Skin of body (tissue), 3 donors: ENCODE measurements at places on chromosomes 3 and 15.

DNA sequence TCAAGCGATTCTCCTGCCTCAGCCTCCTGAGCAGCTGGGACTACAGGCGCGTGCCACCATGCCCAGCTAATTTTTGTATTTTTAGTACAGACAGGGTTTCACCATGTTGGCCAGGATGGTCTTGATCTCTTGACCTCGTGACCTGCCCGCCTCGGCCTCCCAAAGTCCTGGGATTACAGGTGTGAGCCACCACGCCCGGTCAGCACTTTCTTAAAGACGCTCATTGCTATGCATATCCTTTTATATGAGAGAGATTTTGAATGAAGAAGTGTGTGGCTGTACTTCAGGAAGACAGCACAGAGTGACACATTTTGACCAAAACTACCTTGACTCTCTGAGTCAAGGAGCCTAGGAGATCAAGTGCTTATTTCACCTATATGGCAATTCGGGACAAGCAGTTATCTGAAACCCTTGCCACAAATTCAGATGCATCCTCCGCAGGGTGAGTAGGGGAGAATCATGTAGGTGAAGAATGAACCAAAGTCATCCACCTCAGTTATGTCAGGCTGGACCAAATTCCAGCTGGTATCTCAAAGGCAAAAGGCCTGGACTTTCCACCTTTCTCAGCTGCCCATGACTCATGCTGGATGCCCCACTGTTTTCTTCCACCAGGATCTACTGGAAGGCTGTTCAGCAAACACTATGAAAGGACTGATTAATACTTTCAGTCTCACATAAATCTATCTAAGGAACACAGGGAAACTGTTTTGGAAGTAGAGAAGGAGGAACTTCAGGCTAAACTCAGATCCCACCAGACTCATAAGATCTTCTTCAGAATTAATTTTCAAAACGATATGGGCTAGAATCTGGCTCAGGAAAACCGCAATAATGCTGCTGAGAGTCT is 31.9 kb downstream of the SUSD5 start:
- DNase-seq = no peak

- DNase-seq = no peak
Observed at GRCh38 chr3:148083526-148084182, 614.0 kb upstream of the AGTR1 start.

- DNase-seq = peak; percentile 18
Observed at GRCh38 chr3:194814878-194815357, 129.2 kb downstream of the FAM43A start.

GRCh38 chr3:46746711-46747110 is 29.0 kb upstream of the PRSS50 start:
- no peak for DNase-seq
